ENCODE measurements at places on chromosomes 4 and X. TPM values are rescaled to one million over a fixed set of nuclear protein-coding genes. Genes with fewer than 3 reads are reported as not detected.

Gene RENBP
- total RNA-seq = not detected

Gene TCEAL6
- not detected for total RNA-seq

Gene LDB2
- 21.6 TPM for total RNA-seq

Gene PRDM8
- 0.12 TPM for total RNA-seq

Gene PNMA5
- total RNA-seq = not detected

Gene TRPC5OS
- total RNA-seq = 0.33 TPM

Gene TRIM61
- total RNA-seq = not detected

Gene SPINK2
- not detected for total RNA-seq

Gene ARMCX2
- total RNA-seq = 1.5 TPM

Gene SSX4B
- total RNA-seq = not detected
